Fibroblast of skin of left quadriceps (primary cell): ENCODE measurements at places on chromosomes 2 and 18.

DNA sequence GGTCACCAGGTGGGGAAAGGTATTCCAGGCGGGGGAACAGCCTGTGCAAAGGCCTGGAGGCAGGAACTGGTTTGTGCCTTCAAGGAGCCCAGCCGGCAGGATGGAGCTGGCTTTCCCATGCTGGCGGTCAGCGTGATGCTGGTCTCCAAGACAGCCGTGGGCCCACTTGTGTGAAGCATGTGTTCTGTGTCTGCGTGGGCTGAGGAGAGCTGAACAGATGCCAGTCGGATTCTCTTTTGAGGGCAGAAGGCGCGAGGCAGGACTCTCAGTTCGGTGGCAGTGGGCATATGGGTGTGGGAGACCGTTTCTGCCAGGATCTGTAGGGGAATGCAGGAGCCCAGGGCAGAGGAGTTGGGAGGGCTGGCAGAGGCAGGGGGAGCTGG is 191.6 kb downstream of the TWIST2 start:
- DNase-seq = no peak

- peak; percentile 33 for DNase-seq
These were observed at the start of gene FSIP2 for GRCh38 chr2:185738679-185739472. FSIP2 (plus strand) TSS chr2:185738804; CDS start chr2:185738895, 91 bp downstream.

DNA sequence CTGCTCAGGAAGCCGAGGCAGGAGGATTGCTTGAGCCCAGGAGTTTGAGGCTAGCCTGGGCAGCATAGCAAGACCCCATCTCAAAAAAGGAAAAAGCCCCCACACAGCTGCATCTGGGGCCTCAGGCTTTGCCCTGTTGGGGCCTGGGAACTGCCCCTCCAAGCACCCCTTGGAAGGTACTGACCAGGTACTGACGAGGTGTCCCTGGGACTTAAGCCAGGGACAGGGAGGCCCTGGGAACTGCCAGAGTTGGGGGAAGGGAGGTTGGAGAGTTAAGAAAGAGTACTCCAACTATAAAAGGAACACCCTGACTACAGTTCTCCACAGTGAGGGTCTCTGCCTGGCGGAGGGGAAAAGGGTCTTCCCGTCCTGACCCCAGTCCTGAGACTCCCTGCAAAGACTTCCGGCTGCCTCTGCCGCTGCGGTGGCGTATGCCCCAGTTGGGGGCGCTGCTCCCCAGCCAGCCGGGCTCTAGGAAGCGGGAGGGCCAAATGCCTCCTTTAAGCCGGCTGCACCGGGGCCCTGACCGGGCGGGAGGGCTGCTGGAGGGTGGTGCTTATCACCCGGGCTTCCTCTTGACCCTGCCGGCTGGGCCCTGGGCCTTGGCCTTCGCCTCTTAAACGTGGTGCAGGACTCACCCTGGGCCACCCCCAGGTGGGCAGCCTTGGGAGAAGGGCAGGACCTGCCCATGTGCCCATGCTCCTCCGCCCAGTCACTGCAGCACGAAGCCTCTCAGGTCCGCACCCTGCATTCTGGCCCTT is 12.8 kb downstream of the SLC30A3 start:
- DNase-seq = no peak

DNA sequence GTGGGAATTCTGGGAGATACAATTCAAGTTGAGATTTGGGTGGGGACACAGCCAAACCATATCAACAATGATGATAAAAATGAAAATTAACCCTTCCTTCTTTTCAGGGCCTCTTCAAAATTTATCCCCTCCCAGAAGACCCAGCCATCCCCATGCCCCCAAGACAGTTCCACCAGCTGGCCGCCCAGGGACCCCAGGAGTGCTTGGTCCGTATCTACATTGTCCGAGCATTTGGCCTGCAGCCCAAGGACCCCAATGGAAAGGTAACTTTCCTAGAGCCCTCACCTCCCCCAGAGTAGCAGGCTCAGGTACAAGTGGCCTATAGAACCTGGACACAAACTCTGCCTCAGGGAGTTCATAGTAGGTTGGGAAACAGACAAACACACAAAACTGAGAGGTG is 205.4 kb downstream of the DYSF start:
- DNase-seq = no peak

DNA sequence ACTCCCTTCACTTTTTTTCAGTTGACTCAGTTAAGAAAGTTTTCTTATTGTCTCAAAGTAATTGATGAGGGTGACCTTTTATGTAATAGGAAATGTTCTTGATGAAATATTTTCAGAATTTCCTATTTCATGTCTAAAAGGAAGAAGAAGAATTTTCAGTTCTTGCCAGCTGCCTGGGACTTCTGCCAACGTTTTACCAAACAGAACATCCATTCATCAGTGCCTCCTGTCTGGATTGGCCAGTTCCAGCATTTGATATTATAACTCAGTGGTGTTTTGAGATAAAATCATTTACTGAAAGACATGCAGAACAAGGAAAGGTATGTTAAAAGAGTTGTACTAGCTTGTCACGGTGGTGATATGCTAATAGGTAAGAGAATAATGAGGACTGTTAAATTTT is 104.7 kb upstream of the MYO3B start:
- no peak for DNase-seq

- peak; percentile 68 for DNase-seq
These were observed at the start of gene CCDC138 for GRCh38 chr2:108786354-108787215. CCDC138 (plus strand) TSS chr2:108786771; CDS start chr2:108786823, 52 bp downstream.

- DNase-seq = peak; percentile 84
These were observed 306.7 kb upstream of the ACVR2A start for GRCh38 chr2:147538088-147538487.

GRCh38 chr2:120287183-120288015 is 34.7 kb downstream of the RALB start:
- peak; percentile 63 for DNase-seq

DNA sequence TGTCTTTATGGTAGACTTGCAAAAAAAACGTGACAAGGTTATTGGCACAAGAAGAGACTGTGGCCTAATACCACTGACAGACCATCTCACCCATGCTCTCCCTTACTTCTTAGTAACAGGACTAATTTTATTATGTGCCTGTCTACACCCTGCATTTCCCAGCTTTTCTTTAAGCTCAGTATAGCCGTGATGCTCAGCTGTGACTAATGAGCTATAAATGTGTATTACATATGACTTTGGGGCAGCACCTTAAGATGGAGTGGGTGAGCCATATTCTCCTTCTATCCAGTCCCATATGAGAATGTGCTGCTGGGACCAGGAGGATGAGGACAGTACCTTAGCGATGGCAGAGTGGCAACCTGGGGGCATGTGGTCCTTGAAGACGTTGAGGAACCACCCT is 293.5 kb downstream of the RNF144A start:
- DNase-seq = no peak

DNA sequence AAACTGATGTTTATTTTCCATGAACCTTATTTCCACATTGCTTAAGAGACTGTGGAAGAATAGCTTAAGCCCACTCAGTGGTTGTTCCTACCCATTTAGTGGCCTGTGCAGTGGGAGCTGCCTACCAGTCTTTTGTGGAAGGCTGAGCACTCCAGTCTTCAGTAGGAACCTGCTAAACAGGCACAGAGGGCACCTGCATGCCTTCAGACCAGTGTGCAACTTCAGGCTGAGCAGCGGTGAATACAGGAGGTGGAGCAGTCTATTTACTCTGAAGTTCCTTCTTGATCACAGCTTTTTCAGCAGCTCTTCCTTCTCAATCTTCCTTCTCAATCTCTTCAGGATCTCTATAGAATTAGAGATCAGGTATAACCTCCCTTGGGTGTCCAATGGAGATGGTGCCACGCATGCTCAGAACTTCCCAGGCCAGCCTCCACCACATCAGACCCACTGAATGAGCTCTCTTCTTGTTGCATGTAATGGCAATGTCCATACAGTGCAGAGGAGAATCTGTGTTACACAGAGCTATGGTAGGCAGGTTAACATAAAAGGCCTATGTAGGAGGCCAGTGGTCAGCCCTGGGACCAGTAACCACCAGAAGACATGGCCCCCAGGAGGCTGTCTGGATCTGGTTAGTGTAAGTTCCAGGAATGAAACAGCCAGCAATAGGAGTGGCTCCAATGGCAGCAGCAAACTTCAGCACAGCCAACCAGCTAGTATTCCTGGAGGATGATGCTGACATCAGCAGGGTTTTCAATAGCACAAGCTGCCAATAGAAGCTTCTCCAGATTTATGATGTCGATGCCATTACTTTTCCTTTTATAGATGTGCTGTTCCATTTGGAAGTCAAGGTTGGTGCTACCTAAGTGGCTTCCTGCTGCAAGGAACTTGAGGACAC is 47.9 kb upstream of the MAT2A start:
- DNase-seq = no peak

GRCh38 chr2:177693658-177694339 is 301.2 kb downstream of the AGPS start:
- DNase-seq = no peak

DNA sequence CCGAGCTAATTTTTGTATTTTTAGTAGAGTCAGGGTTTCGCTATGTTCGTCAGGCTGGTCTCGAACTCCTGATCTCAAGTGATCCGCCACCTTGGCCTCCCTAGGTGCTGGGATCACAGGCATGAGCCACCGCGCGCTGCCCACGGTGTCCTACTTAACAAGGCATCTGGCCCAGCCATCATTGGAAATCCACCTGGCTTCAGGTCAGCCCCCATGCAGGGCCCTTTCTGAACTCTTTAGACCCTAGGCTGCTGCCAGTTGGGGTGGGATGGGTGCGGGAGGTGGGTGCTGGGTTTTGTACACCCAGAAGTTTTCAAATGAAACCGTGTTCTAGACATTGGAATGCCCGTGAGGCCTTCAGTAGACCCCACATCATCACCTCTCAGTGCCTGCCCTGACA is 26.6 kb upstream of the NT5DC4 start:
- DNase-seq = no peak

DNA sequence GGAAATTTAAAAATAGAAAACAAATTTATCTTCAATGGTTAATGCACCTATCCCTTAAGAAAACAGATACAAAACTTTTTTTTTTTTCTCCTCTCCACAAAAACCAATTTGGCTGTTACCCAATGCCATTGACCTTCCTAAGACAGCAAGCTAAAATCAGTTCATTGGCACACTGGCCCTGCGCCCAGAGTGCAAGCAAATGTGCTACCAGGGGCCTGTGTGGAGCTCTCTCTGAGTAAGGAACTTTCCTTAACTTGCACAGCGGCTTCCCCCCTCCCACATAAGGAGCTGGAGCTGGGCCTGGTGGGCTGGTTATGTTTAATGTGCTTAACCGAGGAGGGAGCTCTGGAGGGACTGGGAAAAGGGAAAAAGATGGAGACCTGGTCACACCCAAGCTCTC is 17.6 kb upstream of the POU3F3 start:
- no peak for DNase-seq

DNA sequence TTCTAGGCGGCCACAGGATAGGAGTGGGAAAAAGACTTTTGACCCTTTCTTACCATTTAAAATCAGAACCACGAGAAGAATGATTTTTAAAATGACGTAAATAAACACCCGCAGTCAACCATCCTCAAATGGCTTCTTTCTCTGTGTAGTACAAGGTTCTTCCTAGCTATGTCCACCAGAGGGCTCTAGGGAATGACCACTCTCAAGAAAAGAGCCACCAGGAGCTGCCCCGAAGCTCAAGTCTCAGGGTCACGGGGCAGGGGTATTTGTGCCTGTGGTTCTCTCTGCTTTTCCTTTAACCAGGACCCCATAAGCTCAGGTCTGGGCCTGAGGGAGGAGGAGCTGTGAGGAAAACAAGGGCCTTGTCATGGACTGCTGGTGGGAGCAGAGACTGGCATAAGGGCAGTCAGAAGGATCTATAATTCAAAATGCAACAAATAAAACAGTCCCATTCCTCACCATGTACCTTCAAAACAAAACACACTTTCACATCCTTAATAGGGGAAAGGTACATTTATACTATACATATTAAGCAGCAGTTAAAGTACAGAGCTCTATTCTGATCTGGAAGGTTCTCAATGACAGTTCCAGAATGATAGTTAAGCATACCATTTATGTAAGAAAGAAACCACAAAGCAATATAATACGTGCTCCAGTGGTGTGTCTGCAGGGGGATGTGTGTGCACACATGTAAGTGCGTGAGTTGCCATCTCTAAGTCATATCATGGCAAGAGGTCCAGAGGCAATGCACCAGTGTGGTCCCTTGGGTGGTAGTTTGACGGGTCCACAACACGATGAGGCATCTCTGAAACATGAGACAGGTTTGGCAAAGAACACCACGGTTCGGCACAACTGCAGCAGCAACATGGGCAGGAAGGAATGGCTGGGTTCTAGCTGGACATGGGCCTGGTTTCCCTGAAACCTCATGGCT is 18.6 kb downstream of the LYPD1 start:
- no peak for DNase-seq

DNA sequence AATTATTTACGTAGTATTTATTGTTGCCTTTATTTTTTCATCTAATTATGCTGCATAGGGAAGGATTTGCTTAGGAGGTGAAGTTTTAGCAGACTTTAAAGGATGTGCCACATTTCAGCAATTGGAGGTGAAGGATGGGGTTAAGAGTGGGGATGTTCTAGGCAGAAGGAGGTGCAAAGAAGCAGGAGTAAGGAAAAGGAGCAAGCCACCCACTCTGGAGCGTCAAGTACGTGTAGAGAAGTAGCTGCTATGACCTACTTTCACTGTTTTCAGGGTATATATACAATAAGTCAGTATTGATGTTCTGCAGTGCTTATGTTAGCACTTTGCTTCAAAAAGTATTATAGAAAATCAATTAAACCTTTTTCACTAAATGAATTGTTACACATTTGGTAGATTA is 34.4 kb downstream of the ITGAV start:
- no peak for DNase-seq

DNA sequence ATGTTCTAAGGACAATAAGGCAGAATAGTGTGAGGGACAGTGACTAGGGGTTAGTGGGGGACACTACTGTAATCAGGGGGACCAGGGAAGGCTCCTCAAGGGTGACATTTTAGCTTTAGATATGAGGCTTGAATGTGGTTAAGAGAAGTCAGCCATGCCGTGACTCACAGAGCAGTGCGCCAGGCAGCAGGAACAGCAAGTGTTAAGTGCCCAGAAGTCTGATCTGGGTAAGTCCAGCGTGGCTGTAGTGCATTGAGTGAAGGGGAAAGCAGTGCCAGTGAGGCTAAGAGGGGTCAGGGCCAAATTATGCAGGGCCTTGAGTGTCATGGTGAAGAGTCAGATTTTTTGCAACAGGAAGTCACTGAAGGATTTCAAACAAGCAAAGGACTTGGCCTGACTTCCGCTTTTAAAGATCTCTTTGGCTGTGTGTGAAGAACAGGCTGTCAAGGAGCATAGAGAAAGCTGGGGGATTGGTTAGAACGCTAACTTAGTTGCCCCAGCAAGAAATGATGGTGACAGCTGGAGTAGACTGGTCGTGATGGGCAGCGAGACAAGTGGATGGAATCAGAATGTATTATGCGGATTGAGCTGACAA is 151.5 kb downstream of the MSH2 start:
- no peak for DNase-seq

- peak; percentile 10 for DNase-seq
These were observed 272.7 kb upstream of the DOK6 start for GRCh38 chr18:69127873-69128500.

GRCh38 chr2:80303006-80303908 is 1.3 kb downstream of the LRRTM1 start:
- no peak for DNase-seq

DNA sequence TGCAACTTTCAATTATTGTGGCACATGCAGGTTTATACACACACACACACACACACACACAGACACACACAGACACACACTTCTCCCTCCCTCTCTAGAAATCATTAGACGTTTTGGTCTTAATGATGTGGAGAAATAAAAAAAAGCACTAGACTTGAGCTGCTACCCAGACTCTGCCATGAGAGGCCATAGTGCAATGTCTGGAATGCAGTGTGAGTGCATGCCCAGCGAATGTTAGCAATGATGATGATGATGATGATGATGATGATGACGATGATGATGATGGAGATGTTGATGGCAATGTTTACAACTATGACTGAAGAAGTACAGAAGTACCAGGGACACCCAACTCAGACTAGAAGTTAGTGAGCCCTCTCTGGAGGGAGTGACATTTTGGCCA is 23.8 kb upstream of the KLHL29 start:
- no peak for DNase-seq

GRCh38 chr18:67135981-67136380 is 380.5 kb downstream of the DSEL start:
- no peak for DNase-seq
